Stimulated activated CD8-positive, alpha-beta memory T cell treated with anti-CD3 and anti-CD28 coated beads, Interleukin-7, amount 100 ng/mL, for 24 hours (primary cell): ENCODE measurements at places on chromosomes 2 and 18.

DNA sequence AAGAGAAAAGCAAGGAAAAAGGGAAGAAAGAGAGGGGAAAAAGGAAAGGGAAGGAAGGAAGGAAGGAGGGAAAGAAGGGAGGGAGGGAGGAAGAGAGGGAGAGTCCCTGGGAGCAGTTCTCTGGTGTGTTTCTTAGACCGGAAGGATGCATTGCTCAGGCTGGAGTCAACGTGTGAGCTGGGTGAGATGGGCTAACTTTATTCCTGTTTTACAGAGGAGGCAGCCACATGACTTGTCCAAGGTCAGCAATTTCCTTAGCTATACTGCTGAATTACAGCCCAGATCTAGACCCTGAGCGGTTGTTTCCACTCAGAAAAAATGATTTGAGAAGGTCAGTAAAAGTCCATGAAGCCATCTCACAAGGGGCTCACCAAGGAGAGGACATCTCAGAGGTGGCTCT is 86.6 kb upstream of the APCDD1 start:
- no peak for DNase-seq

- no peak for DNase-seq
Observed at GRCh38 chr2:182406221-182406620, 20.6 kb downstream of the PDE1A start.

DNA sequence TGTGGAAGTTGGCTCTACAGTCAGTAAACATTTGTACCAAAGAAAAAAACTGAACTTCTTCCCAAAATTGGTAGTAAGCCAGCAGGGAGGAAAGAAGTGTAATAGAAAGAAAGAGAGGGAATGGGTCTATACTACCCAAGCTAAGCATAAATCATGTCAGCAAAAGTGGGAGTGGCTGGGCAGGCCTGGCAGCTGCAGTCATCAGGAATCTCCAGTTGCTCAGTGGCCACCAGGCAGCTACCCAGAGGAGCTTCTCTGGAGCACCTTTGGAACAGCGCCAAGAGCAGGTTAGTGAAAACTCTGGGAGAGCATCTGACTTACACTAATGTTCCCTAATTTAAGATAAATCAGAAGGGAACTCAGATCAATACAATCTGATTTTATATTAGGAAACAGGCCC is 14.3 kb downstream of the FRZB start:
- DNase-seq, result no peak

GRCh38 chr2:47601568-47601967 is 181.4 kb upstream of the MSH6 start:
- no peak for DNase-seq

DNA sequence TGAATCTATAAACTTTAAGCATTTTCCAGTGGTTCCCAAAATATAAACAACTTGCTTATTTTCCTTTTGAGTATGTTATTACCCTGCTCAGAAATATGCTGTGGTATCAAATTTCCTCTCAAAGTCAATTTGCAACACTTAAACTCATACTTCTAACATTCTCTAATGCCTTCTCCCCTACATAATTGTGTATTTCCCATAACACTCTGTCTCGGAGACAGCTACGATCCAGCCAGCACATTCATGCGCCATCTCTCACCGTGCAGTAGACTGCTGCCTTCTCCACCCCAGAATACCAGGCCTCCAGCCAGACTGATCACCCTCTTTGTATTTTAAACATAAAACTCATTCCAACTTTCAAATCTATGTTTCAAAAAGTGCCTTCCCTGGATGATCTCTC is 41.8 kb downstream of the TIMM21 start:
- DNase-seq, result no peak

GRCh38 chr2:106695919-106696318 is 190.0 kb downstream of the ST6GAL2 start:
- DNase-seq, result no peak

DNA sequence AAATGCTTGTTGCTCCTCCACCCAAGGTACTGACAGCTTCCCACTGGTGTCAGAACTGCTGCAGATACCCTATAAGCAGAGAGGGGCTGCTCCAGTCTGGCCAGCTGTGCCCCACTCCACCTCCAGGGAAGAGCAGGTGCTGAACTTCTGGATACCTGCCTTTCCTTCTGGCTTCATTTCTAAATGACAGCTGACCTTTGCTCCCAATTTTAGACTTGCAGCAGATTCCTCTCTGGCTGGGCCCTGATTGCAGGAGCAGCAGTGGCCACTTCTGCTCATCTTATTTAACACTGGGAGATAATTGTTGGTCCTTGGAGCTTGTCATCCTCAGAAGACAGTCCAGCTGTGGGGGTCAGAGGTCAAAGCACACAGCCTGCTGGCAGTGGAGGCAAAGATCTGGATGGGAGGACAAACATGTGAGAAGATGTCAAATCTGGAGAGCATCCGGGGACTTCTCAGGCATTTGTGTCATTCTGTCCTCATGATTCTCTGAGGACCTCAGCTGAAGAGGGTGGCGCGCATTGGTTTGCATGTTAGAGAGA is 38.9 kb downstream of the SETBP1 start:
- no peak for DNase-seq

DNA sequence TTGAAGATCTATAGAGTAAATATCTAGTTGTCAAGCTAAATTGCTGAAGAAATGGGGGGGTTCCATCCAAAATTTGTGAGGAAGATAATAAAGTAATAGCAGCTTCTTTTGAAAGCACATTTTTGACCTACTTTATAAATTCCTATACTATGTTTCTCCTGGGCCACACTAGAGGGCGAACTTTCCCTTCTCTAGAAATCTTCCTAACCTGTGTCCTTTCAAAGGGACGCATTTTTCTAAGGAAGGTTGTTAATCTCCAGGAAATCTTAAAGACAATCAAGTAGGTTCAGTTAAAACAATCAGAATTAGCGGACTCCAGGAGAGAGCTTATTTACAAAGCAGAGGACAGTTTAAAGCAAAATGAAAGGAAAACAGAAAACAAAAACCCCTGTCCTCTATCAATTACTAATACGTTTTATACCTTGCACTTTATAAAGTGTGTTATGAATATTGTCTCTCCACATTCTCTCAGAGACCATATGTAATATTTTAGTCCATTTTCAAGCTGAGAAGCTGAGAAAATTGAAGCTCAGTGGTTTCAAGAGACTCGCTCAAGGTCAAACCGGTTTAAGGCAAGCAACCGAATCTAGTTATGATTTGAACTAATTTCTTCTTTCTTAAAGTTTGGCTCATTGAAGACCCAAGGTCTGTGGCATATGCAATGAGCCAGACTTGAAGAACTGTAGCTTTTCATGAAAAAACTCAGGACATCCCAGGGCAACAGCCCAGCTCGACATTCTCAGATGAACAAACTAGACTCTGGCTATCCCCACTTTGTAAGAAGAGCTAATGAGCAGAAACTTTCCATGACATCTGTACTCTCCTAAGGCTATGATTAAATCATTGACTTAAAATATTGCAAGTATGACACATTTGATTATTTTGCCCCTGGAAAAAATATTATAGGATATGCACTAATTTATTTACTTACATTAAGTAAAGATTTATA is 273.6 kb downstream of the PAX3 start:
- no peak for DNase-seq

GRCh38 chr2:23669413-23670244 is 257.3 kb downstream of the ATAD2B start:
- DNase-seq, result no peak

DNA sequence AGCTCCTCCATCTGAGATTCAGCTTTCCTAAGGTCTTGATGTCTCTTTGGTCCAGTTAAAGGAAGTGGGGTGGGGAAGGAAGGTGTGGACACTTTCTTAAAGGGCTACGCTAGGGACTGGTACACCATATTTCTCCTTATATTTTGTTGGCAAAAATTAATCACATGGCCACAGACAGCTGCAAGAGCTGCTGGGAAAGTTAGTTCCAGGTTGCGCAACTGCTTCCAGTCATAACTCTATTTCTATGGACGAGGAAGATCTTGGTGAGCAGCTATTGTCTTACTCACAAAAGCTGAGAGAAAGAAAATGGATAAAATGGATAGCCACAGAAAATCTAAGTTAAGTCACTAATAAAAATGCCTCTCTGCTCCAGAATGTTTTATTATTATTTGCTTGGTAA is 60.7 kb upstream of the PPM1B start:
- no peak for DNase-seq

DNA sequence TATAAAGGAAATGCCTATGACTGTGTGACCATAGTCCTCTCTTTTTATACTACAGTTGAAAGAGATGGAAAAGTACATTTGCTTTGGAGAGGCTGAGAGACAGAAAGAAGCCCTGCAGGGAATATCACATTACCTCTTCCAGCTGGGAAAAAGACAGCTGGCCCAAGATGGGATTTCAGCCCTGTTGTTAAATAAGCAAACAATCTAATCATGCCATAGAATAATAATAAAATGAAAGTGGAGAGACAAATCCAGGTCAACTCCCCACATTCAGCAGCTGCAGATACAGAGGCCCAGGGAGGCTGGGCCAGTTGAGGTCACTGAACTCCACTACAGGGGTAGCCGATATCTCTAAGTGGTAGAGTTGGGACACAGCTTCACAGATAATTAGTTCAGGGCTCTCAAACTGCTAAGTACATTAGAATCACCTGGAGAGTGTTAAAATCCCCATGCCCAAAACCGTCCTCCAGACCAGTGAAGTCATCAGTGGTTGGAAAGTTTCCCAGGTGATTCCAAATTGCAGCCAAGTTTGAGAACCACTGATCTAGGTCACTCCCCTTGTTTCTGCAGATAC is 81.9 kb downstream of the MOGAT1 start:
- no peak for DNase-seq

GRCh38 chr2:121777699-121778058 is 22.2 kb downstream of the TSN start:
- DNase-seq, result no peak

DNA sequence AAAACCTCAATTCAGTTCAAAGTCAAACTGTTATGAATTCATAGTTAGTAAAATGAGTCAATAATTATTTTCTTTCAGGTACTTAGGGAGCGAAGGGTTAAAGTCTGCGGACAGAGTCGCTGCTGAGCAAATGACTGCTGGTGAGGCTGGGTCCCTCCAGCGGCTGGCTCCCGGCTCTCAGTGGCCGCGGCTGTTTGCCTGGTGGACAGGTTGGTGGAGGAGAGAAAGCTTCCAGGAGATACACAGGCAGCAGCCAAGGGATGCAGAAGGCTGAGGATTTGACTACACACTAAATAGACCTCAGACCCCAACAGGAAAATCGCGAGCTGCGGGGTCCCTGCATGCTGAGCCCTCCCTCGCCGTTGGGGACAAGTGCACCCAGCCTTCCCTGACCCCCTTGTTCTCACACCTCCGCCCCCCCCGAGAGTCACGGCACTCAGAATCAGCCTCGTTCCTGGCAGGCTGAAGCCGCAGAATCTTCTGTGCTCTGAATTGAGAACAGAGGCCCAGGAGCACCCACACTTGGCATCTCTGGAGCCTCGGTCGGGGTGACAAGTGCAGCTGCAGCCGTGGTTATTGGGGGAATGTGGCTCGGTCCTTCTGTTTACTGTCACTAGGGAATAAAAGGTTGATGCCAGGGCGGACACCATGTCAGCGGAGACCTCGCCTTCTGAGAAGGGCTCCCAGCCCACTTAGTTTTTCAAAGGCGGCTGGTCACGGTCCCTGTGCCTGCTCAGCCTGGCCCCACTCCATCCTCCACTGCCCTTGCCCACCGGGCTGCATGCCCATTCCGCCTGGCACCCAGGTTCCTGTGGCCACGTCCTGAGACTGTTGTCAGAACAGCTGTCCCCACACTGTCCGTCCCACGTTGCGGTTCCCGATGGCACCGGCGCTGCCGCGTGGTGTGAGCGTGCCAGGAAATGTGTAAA is 74.0 kb downstream of the SLC66A2 start:
- DNase-seq, result no peak

DNA sequence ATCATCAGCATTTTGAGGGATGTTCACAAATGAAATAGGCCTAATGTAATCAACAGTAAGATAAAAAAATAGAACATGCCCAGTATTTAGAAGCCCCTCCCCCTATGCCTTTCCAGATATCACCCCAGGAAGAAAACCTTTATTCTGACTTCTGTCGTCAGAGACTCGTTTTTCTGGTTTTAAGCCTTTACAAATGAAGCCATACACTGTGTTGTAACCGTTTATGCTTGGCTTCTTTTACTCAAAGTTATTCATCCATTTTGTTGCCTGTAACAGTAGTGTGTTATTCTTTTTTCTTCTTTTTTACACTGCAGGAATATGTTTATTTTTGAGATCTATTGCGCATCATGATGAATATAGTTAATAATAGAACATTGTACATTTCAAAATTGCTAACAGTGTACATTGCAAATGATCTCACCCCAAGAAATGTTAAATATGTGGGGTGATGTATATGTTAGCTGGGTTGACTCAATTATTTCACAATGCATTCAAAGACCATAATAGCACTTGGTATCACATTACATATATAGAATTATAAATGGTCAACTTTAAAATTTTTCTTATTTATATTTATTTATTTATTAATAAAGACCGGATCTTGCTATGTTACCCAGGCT is 28.1 kb upstream of the PNPT1 start:
- no peak for DNase-seq

GRCh38 chr2:236284208-236284607 is 20.0 kb upstream of the ASB18 start:
- no peak for DNase-seq

- DNase-seq, result no peak
Observed at GRCh38 chr2:8612734-8613179, 69.1 kb upstream of the ID2 start.

DNA sequence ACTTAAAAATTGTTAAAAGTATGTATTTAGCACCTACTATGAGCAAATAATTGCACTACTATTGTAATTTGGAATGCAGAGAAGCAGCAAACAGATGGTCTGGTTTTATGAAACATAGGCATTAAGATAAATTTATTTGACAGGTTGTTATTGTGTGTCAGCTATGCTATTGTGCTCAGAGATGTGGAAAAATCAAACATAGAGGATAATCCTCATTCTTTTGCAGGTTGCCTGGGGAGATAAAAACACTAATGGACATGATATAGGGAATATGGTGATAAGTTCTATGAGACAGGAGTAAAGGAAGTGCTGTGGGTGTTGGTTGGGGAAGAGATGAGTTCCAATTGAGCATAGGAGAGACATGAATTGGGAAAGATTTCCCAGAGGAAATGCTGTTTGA is 71.3 kb downstream of the PPP1R1C start:
- no peak for DNase-seq

- DNase-seq, result no peak
Observed at GRCh38 chr18:78857314-78858150, 122.1 kb upstream of the SALL3 start.
